ENCODE measurements at places on chromosomes 7 and 10.
A peak's percentile ranks its signal among the peaks of the same experiment; 100 is the strongest.

DNA sequence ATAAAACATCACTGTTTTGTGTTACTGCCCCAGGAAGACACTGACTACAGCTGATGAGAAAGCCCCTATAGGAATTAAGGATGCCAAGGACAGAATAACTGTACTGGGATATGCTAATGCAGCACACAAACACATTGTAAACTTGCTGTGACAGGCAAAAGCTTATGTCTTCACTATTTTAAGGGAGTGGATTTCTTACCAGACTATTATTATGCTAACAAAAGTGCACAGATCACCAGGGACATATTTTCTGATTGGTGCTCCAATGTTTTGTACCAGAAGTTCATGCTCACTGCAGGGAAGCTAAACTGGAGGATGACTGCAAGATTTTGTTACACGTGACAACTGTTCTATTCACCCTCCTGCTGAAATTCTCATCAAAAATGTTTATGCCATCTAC lies 48.1 kb upstream of the PTPN12 start:
- no peak for DNase-seq

- DNase-seq = no peak
Measured at GRCh38 chr10:51815723-51816122, 116.3 kb upstream of the CSTF2T start.

- DNase-seq = no peak
Measured at GRCh38 chr10:14601872-14602725, 172.6 kb downstream of the FAM107B start.

GRCh38 chr10:70312972-70313371 lies 29.2 kb upstream of the NPFFR1 start:
- no peak for DNase-seq

GRCh38 chr10:12937527-12937926 lies 64.0 kb downstream of the CCDC3 start:
- no peak for DNase-seq

DNA sequence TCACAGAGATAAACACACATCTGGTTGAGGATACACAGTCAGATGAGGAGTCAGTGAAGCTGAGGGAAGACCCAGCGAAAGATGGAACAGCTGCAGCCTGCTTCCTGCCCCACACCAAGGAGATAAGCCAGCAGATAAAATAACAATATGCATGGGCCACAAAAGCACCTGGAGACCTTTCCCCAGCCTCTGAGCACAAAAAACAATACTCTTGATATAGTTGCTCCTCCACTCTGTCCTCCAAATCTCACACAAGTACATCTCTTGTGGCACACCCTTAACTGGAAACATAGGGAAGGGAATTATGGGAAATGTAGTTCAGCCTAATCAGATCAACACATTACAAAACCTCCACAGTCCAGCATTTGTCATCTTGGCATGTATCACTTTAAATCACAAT lies 9.7 kb upstream of the FHIP2A start:
- DNase-seq = no peak

- no peak for DNase-seq
Measured at GRCh38 chr7:24723178-24723530, 34.1 kb downstream of the GSDME start.

DNA sequence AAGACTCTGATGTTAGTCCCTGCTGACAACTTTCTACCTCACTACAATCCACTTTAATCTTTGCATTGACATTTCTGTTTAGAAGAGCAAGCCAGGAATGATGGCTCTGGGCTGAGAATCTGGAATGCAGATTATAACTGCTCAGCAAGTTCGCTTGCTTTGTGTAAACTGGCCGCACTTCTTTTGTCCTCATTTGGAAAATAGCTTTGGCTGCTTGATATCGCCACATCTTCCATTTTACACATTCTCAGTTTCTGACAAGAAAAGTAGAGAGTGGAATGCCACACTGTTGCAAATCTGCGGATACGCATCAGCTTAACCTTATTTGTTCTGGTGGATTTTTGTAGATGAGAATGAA lies 429.8 kb downstream of the KCNMA1 start:
- DNase-seq = no peak

- no peak for DNase-seq
Measured at GRCh38 chr10:126854726-126855495, 50.3 kb upstream of the DOCK1 start.

GRCh38 chr7:133489906-133490305 lies 237.0 kb downstream of the EXOC4 start:
- no peak for DNase-seq

GRCh38 chr10:117320050-117320665 lies 55.1 kb downstream of the PDZD8 start:
- no peak for DNase-seq

GRCh38 chr10:113347508-113347907 lies 205.3 kb upstream of the HABP2 start:
- DNase-seq = no peak

DNA sequence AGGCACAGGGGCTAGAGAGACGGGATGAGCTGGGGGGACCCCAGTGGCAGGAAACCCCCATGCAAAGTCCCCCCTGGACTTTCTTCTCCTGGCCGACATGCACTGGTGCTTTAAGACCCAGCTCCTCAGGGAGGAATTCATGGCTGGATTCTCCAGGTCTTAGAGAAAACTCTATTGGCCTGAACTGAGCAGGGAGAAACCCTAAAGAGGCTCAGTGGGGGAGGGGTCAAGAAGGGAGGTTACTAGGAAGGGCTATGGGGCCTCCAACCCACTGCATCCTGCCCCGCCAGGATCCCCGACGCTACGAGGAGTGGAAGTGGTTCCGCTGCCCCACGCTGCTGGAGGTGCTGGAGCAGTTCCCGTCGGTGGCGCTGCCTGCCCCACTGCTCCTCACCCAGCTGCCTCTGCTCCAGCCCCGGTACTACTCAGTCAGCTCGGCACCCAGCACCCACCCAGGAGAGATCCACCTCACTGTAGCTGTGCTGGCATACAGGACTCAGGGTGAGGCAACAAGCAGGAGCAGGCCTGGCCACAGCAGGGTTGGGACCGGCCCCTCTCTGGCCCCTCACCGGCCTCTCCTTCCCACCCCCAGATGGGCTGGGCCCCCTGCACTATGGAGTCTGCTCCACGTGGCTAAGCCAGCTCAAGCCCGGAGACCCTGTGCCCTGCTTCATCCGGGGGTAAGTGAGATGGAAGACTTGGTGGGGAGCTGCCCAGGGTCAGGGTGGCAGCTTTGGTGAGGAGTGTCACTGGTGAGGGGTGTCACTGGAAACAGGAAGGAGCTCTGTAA lies 13.8 kb downstream of the ATG9B start:
- no peak for DNase-seq

- DNase-seq = no peak
Measured at GRCh38 chr7:265192-265997, 24.6 kb upstream of the FOXL3 start.

DNA sequence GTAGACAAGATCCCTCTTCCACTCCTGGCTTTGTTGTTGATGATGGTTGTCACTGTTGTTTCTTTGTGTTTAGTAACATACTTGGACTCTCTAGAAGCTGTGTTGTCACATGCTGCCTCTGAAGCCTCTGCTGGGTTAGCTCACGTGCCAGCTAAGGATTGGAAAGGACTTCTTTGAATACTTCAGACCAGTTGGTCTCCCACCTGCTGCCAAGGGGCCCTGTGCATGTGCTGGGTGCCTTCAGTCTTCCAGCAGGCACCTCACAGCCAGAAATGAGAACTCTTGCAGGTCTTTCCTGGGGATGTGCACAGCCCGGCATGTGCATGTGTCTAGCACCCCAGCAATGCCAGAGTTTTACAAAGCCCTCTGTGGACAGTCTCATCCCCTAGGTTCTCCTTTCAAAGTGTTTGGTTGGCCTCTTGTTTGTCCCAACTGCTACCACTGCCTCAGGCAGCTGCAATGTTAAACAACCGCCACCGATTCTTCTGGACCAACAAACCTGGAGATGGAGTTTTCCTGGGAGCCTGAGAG lies 21.7 kb upstream of the NCAPG2 start:
- DNase-seq = no peak

GRCh38 chr7:94040254-94040653 lies 36.1 kb upstream of the BET1 start:
- DNase-seq = no peak

DNA sequence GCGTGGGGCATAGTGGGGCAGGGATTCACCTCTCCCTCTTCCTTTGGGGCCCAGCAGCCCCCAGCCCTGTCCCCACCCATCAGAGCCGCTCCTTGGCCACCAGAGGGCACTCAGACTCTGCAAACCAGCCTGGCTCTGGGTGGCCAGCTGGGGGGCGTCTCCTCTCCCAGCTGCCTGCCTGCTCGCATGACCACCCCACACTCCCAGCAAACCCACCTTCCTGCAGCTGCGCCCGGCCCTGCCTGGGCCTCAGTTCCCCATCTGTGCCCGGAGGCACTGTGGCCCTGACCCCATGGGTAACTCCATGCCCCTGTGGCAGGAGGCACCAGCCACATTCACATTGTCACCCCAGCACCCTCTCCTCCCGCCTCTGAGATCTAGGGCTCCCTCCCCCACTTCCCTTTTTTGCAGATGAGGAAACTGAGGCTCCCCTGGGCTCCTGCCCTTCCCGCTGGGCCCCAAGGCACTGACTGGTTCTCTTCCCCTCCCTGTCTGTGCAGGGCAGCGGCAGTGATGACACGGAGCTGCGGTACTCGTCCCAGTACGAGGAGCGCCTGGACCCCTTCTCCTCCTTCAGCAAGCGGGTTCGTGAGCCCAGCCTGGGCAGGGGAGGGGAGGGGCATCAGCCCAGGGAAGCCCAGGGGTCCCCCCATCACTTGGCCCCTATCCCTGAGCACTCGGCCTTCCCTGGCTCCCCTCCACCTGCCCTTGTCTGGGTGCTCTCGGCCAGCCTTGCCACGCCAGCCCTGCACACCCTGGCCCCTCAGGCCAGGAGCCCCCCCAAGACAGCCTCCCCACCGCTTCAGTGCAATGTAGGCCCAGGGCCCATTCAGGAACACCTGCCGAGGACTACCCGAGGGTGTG lies 6.9 kb upstream of the SH2B2 start:
- DNase-seq = peak; percentile 32

GRCh38 chr10:21599582-21599981 lies 65.5 kb downstream of the MLLT10 start:
- DNase-seq = no peak

DNA sequence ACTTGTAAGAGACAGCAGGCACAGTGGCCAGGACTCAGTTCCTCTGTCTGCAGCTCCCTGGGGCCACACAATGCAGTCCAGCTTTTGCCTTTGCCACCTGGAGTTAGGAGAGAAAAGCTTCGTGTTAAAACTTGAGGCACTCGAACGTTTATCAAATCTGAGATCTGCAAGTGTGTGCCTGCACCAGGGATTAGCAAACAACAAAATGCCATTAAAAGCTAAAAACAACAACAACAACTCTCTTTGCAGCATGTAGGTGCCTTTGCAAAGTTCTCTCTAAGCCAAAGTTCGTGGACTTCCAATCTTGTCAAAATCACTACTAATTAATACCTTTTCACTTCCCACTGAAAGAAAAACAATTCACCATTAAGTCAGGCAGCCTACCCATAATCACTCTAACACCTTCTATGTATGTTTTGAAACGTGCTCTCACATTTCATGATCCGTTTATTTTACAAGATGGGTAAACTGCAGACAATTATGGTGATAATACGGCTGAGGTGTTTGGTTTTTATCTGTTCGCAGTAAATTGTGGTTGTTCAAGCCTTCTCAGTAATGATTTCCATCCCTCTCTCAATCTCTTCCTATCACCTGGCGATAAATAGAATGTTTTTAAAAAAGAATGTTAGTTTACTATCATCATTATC lies 36.2 kb upstream of the SDK1 start:
- no peak for DNase-seq

GRCh38 chr10:10165415-10165814 lies 852.3 kb upstream of the CELF2 start:
- no peak for DNase-seq

GRCh38 chr7:47485640-47486435 lies 96.1 kb downstream of the TNS3 start:
- DNase-seq = no peak

- no peak for DNase-seq
Measured at GRCh38 chr7:29565224-29565630, 1.6 kb downstream of the PRR15 start.

- DNase-seq = no peak
Measured at GRCh38 chr7:117071551-117071950, 118.2 kb downstream of the ST7 start.

- no peak for DNase-seq
Measured at GRCh38 chr7:94466516-94466915, 43.1 kb upstream of the CASD1 start.

- DNase-seq = no peak
Measured at GRCh38 chr10:72784551-72785351, 92.8 kb downstream of the MCU start.

DNA sequence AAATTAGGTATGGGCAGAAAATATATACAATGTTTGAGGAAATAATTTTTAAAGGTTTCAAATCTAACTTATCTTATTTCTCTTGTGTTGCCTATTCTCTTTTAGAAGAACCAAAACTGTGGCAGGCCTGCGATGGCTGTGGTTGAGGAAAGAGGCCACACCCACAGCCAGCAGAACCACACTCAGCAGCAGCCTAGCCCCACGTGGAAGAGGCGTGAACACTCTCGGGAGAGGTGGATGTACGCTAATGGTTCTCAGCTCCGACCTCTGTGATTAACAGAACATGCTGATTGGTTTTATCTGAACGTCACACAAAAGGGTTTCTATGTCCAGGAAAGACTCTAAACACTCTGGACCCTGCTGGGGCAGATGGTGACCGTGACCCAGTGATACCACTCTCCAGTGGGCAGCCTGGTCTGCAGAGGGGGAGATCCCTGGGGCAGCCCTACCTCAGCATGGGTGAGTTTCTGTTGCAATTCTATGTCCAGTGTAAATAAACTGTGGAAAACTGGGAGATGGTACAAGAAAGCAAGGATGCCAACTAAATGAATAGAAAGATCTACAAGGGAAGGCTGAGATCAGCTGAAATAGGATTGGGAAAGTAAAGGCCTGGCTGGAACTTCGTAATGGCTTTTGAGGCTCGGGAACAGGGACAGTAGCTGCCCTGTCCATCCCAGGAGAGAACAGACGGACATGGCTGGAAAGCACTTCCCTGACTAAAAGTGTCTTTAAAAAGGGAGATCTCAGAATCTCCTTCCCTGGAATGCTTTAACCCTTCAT lies 26.6 kb downstream of the DIP2C start:
- no peak for DNase-seq

DNA sequence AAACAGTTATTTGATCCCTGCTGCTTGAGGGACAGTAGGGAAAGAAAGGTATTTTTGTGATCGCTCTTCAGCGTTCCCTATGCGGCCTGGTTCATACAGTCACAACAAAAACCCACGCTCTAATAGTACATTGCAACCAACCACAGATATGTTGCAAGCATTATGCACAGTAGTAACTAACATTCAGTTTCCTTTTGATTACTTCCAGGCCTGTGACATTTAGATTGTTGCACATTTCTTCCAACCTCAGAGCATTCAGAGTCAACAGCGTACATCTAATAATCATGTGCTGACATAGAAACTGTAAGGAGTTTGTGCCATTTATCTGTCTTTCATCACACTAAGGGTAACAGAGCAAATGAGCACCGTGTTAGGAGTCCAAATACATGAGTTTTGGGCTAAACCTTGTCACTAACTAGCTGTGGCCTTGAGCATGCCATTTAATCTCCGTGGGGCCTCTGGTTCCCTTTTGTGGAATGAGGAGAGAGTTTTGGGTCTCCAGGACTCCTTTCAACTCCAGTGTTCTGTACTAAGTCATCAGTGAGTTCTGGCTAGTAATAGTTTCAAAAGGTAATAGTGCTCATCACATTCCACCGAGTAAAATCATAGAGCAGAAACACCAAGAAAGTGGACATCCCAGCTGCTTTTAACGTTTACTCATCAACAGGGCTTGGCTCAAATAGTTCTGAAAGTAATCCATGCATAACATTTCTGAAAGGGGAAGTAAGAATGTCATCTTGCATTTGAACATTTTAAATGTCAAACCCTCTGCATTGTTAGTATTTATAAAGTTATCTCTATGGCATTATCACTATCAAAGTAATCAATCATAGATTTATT lies 99.0 kb upstream of the FZD1 start:
- no peak for DNase-seq
